Activated naive CD8-positive, alpha-beta T cell treated with anti-CD3 and anti-CD28 coated beads, Interleukin-2, amount 10 ng/mL, durations not matched to agents 7 days and 5 days (primary cell): ENCODE measurements at places on chromosomes 4 and X.

- no peak for DNase-seq
Measured at GRCh38 chr4:574346-575161, 1.5 kb downstream of the TMEM271 start.

DNA sequence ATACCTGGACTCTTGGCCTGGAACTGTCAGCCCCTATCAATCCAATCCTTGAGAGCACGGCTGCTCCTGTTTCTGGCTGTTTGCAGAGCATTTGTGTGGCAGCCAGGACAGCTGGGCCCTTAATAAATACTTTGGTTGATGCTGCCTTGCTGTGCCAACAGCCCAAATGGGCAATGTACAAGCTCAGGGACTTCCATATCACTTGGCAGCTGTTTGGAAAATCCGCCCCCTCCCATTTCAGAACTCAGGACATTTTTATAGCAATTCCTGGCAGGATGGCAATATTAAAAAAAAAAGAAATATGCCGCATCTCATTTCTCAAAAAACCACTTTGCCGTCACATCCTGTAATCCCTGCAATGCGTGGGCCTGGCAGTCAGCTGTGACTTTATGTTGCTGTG, 218.9 kb downstream of the HS3ST1 start:
- DNase-seq = no peak

- DNase-seq = no peak
Measured at GRCh38 chr4:161320377-161320776, 843.4 kb downstream of the FSTL5 start.

DNA sequence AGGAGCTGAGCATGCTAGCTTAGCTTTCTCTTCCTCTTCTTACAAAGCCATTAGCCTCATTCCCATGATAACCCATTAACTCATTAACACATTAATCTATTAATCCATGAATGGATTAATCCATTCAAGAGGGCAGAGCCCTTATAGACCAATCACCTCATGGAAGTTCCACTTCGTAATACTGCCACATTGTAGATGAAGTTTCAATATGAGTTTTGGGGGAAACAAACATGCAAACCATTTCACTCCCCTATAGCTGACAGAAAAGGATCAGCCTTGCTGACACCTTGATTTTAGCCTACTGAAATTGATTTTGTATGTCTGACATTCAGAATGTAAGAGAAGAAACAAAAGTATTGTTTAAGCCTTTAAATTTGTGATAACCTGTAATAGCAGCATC, 251.8 kb upstream of the GALNTL6 start:
- no peak for DNase-seq

GRCh38 chr4:39026096-39026495, 6.1 kb downstream of the TMEM156 start:
- no peak for DNase-seq

DNA sequence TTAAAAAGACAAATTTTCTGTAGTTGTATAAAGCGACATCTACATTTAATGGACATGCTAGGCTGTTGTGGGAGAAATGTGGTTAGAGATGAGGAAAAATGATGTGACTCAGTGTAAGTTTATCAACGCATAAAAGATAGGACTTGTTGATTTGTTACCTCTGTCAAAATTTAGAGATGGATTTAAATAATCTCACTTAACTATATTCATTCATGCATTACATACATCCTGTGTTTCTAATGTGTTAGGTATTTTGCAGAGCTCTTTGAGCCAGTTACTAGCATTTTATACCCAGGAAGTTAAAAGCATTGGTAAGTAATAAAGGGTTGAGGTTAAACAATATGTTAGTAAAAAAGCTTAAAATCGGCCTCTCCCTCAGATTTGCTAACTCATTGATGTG, 34.3 kb downstream of the METAP1 start:
- no peak for DNase-seq
